ENCODE measurements at places on chromosomes 6 and 20. TPM values are rescaled to one million over a fixed set of nuclear protein-coding genes. Genes with fewer than 3 reads are reported as not detected.

Gene PGC
- total RNA-seq = not detected

Gene TMEM30A
- total RNA-seq = 63.9 TPM

Gene DSP
- total RNA-seq = 0.32 TPM

Gene ENPP5
- total RNA-seq = 0.16 TPM

DNA sequence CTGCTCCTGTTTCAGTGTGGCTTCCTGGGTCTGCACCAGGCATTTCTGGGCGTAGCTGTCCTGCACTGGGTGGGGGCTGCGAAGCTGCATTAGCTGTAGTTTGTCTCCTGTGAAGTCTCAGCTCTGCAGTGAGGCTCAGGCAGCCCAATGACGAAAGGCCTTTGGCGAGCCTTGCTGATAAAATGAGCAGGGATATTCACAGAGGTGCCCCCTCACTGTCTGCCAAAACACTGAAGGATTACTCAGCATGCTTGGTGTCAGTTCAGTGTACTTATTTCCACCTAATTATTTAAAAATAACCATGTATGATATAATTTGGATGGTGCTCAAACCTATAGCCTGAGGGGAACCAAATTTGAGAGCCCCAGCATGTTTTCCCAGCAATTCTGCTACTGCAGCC is 73.5 kb downstream of the ECT2L start:
- DNase-seq = no peak

GRCh38 chr6:136014454-136015437 is 163.2 kb downstream of the PDE7B start:
- DNase-seq = no peak
